ENCODE measurements at places on chromosomes 2 and 18.

- peak overlapping the region; percentile 85 for H3K27ac ChIP-seq
- H3K36me3 ChIP-seq: peaks cover 29% of the 10 kb centered on the region
- no peak for DNase-seq
- no peaks in the 10 kb centered on the region for H3K27me3 ChIP-seq
Measured at GRCh38 chr2:207617011-207617671, 8.1 kb downstream of the METTL21A start.

GRCh38 chr18:66994790-66995189 is 390.9 kb upstream of the CDH19 start:
- H3K4me3 ChIP-seq: no peak overlapping the region
- no peaks in the 10 kb centered on the region for H3K4me1 ChIP-seq
- H3K27ac ChIP-seq: no peak overlapping the region
- no peaks in the 10 kb centered on the region for H3K27me3 ChIP-seq
- no peaks in the 10 kb centered on the region for H3K36me3 ChIP-seq

GRCh38 chr2:84435345-84436025 is 23.6 kb downstream of the SUCLG1 start:
- peak overlapping the region; percentile 80 for H3K27ac ChIP-seq
- H3K4me3 ChIP-seq: no peak overlapping the region
- no peaks in the 10 kb centered on the region for H3K27me3 ChIP-seq
- DNase-seq: no peak
- peaks cover 46% of the 10 kb centered on the region for H3K36me3 ChIP-seq
- H3K4me1 ChIP-seq: no peaks in the 10 kb centered on the region

DNA sequence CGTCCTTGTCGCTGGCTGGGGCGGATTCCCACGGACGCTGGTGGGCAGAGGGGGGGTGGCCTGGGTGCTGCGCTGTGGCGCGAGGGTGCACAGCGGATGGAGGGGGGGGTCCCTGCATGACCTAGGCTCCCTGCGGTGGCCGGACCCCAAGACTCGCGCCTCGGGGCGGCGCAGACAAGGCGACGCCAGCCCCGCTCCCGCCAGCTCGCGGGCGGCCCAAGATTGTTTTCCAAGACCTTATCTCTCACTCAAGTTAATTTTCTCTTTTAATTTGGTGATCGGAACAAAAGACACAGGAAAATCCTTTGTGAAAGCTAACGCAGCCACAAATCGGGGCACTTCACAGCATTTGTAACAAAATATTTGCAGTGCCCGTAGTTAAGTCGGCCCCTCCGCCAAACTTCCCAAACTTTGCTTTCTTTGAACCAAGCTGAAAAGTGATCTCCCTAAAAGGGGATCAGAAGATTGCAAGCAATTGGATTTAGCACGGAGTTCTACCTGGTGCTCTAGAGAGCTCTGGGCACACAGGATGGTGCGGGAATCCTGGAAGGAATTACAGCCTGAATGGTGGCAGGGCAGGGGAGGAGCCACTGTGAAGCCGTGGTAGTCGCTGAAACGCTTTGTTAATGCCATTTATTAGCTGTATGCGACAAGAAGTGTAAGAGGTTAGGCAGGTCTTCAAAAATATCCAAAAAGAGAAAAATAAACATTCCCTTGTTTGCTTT is 4.8 kb upstream of the ID2 start:
- H3K4me1 ChIP-seq: peaks cover 18% of the 10 kb centered on the region
- H3K27me3 ChIP-seq: peaks cover 23% of the 10 kb centered on the region
- H3K36me3 ChIP-seq: peaks cover 3% of the 10 kb centered on the region
- no peak overlapping the region for H3K27ac ChIP-seq

DNA sequence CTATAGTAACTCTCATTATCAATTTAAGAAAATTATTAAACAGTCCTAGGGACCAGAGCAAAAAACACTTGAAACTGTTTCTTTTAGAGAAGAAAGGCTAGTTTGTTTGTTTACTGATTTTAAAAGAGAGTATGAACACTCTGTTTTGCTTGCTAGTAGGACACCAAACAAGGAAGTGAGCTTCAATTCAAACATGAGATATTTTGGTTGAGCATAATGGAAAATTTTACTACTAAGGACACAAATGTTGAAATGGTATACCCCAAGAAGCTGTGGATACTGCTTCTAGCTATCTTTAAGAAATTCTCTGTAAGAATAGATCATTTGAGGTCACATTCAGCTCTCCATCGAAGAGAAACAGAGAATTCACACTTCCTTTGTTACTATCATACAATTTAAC is 216.3 kb upstream of the SMAD7 start:
- H3K27me3 ChIP-seq: no peaks in the 10 kb centered on the region
- DNase-seq: no peak
- H3K36me3 ChIP-seq: peaks cover 24% of the 10 kb centered on the region
- H3K4me3 ChIP-seq: no peak overlapping the region
- H3K4me1 ChIP-seq: peaks cover 29% of the 10 kb centered on the region
- H3K27ac ChIP-seq: no peak overlapping the region

GRCh38 chr2:150286730-150287362 is 200.6 kb downstream of the RND3 start:
- H3K36me3 ChIP-seq: no peaks in the 10 kb centered on the region
- H3K27ac ChIP-seq: no peak overlapping the region
- no peaks in the 10 kb centered on the region for H3K4me1 ChIP-seq
- no peak overlapping the region for H3K4me3 ChIP-seq
- H3K27me3 ChIP-seq: no peaks in the 10 kb centered on the region

DNA sequence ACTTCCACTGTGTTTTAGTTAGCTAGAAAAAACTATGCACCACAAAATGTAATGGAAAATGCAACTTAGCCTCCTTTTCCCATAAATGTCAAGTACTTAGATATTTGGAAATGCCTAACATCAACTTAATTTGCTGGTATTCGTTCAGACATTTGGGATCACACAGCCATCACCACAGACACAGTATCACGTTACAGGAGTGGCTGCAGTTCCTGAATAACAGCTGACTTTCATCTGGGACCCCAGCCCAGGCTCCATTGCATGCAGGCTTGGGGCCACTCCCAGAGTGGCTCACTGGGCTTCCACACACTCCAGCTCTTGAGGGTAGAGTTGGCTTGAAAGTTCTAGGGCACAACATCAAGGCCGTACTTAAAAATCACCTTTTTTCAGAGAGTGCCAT is 9.3 kb downstream of the TMEM182 start:
- H3K27me3 ChIP-seq: no peaks in the 10 kb centered on the region
- H3K36me3 ChIP-seq: peaks cover 23% of the 10 kb centered on the region
- no peak overlapping the region for H3K27ac ChIP-seq

DNA sequence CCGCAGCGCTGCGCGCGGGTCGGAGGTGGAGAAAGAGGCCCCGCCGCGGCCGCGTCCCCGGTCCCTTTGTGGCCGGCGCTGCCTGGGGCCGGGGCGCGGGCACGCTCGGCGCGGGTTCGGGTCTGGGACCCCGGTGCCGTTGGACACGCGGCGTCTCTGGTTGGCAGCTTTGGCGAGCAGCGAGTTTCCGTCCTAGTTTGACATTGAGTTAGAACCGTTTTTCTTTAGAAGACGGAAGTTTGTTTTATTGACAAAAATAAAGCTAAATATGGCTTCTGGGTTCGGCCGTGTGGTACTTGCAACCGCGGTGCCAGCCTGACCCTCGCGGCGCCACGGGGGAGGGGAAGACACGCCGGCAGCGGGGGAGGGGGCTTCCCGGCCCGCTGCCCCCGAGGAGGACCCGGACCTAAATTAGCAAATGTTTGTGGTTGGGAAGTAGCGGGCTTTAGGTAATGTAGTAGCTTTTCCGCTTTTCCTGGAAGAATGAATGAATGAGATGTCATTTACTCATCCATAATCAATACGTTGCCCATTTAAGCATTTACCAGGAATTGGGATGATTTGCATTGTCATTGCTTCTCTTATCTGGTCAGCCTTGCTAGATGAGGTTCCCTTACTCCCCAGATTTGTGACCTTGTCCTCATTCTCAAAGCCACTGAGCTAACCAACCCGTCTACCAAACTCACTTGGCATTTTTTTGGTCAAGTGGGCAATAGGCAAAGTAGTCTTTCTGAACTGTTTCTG is 530 bp downstream of the GALNT1 start:
- H3K4me3 ChIP-seq: peak overlapping the region; percentile 81
- DNase-seq: peak; percentile 21
- no peaks in the 10 kb centered on the region for H3K27me3 ChIP-seq
- peaks cover 10% of the 10 kb centered on the region for H3K36me3 ChIP-seq
- H3K27ac ChIP-seq: peak overlapping the region; percentile 81
- peaks cover 29% of the 10 kb centered on the region for H3K4me1 ChIP-seq

- H3K27ac ChIP-seq: no peak overlapping the region
- no peak for DNase-seq
- H3K4me1 ChIP-seq: no peaks in the 10 kb centered on the region
- H3K27me3 ChIP-seq: no peaks in the 10 kb centered on the region
- H3K36me3 ChIP-seq: no peaks in the 10 kb centered on the region
Measured at GRCh38 chr18:68244786-68245185, 470.1 kb downstream of the TMX3 start.

GRCh38 chr18:12306752-12307700 is 1.0 kb upstream of the TUBB6 start:
- H3K4me1 ChIP-seq: peaks cover 4% of the 10 kb centered on the region
- H3K27ac ChIP-seq: peak overlapping the region; percentile 14
- DNase-seq: peak; percentile 21
- peak overlapping the region; percentile 84 for H3K4me3 ChIP-seq
- peaks cover 4% of the 10 kb centered on the region for H3K36me3 ChIP-seq

GRCh38 chr2:124713969-124714368 is 688.9 kb downstream of the CNTNAP5 start:
- no peak for DNase-seq
- H3K36me3 ChIP-seq: no peaks in the 10 kb centered on the region
- no peak overlapping the region for H3K4me3 ChIP-seq
- H3K27ac ChIP-seq: no peak overlapping the region
- H3K27me3 ChIP-seq: no peaks in the 10 kb centered on the region

DNA sequence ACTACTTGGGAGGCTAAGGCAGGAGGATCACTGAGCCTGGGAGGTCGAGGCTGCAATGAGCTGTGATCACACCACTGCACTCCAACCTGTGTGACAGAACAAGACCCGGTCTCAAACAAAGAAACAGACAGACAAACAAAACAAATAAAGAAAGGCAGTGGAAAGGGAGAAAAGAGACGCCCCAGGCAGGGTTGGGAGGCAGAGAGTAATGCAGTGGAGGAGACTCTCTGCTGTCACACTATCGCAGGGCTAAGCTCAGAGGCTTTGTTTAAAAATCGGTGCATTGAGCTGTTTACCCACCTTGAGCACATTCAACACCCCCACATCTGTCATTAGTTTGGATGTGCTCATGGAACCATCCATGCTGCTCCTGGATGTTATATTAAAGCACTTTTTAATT is 84.2 kb upstream of the RMP24 start:
- H3K36me3 ChIP-seq: peaks cover 1% of the 10 kb centered on the region
- peaks cover 2% of the 10 kb centered on the region for H3K27me3 ChIP-seq
- DNase-seq: no peak
- H3K4me1 ChIP-seq: no peaks in the 10 kb centered on the region

DNA sequence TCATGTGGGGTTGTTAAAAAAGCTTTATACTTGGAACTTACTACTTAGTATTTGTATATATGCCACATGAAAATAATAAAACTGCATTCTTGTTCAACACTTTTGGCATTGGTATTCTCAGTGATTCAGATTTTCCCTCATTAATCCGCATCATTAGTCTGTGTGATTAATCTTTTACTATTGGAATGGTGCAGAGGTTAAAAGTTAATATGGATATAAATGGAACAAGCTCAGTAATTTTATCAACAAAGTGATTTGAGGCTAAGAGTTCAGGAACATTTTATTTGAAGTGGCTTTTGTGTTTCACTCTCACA is 45.4 kb upstream of the REG3G start:
- no peak for DNase-seq
- no peak overlapping the region for H3K4me3 ChIP-seq
- H3K36me3 ChIP-seq: no peaks in the 10 kb centered on the region
- H3K27ac ChIP-seq: no peak overlapping the region

- H3K4me3 ChIP-seq: no peak overlapping the region
- no peaks in the 10 kb centered on the region for H3K4me1 ChIP-seq
Measured at GRCh38 chr2:188176620-188177019, 115.1 kb upstream of the GULP1 start.

- H3K27ac ChIP-seq: peak overlapping the region; percentile 48
- DNase-seq: no peak
- no peaks in the 10 kb centered on the region for H3K27me3 ChIP-seq
- H3K4me3 ChIP-seq: no peak overlapping the region
- peaks cover 5% of the 10 kb centered on the region for H3K4me1 ChIP-seq
Measured at GRCh38 chr2:42286268-42286946, 74.6 kb downstream of the COX7A2L start.

- DNase-seq: no peak
- H3K4me3 ChIP-seq: no peak overlapping the region
- H3K27me3 ChIP-seq: peaks cover 2% of the 10 kb centered on the region
- peaks cover 2% of the 10 kb centered on the region for H3K4me1 ChIP-seq
Measured at GRCh38 chr2:31764169-31764568, 183.4 kb upstream of the SRD5A2 start.

DNA sequence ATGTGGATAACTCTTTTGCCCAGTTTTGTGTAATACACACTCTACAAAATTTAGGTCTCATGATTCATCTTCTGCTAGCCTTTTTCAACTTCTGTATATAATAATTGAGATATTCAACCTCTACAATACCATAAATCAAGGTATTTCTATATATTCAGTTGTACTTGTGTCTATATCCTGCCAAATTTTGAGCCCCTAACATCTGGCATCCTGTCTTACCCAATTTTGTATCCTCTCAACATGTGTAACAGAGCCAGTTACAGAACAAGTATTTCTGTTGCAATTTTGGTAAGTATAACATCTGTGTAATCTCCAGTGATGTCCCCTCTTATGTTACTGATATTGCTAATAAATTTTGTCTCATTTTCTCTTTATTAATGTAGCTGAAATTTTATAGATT is 145.8 kb downstream of the TRIB2 start:
- H3K4me1 ChIP-seq: peaks cover 8% of the 10 kb centered on the region
- H3K27me3 ChIP-seq: no peaks in the 10 kb centered on the region
- no peak for DNase-seq
- peaks cover 6% of the 10 kb centered on the region for H3K36me3 ChIP-seq
- H3K27ac ChIP-seq: no peak overlapping the region

DNA sequence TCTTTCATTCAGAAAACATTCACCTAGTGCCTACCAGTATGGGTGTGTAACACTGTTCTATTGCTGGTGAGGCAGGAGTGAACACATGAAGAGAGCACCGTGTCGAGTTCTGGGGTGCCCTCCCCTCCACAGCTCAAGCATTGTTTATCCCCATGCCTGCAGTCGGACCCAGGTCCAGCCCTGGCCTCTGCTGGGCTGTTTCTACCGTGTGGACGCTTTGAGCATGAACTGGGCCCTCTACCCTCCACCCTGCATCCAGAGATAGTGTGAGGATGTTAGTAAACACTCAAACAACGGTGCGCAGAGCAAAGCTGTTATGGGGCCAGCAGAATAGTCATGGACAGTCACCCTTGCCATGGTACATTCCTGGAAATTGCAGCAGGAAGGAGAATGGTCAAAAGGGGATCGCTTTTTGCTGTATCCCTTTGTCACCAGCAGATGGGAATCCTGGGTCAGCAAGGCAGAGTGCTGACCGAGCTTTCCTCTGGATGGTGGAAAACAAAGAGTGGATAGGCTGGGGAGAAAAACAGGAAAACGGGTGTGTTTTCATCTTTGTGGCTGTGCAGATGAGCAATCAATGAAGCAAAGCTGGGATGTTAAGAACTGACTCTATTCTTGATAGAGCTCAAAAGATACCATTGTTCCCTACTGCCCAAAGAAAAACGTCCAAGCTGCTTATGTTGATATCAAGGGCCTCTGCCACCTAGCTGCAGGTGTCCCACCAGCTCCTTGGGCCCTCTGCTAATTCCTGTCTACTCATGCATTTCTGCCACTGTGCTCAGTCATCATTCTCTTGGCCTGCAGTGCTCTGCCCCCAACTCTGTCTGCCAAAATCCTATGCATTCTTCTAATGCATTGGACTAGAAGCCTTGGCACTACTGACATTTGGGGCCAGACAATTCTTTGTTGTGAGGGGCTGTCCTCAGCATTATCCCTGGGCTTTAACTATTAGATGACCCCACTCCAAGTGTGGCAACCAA is 38.7 kb downstream of the REEP1 start:
- peaks cover 15% of the 10 kb centered on the region for H3K27me3 ChIP-seq
- no peak overlapping the region for H3K4me3 ChIP-seq
- H3K36me3 ChIP-seq: no peaks in the 10 kb centered on the region
- H3K4me1 ChIP-seq: no peaks in the 10 kb centered on the region
- no peak overlapping the region for H3K27ac ChIP-seq

All from memory B cell (primary cell).